Stimulated activated CD4-positive, alpha-beta T cell treated with anti-CD3 and anti-CD28 coated beads, Interleukin-15, amount 100 ng/mL, for 1 hour (primary cell): ENCODE measurements at places on chromosomes 6 and 20.

DNA sequence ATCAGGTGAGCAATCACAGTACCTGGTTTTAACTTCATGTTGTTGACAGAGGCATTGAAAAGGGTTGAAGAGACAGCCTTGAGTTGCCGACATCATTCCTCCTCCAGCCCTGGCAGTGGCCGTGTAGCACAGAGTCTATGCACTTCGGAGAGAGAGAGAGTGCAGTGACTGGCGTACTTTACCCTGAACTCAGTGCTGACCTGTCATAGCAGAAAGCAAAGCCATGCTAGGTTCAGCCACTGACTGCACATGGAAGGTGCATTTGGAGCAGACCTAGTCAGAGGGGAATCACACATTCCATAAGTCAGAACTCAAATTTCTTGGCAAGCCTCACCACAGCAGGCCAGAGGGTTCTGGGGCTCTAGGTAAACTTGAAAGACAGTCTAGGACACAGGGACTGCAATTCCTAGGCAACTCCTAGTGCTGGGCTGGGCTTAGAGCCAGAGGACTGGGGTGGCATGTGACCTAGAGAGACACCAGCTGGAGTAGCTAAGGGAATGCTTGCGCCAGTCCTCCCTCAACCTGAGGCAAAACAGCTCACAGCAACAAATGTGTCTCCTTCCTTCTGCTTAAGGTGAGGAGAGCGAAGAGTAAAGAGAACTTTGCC, 69.1 kb downstream of the ELOVL4 start:
- DNase-seq, result no peak

DNA sequence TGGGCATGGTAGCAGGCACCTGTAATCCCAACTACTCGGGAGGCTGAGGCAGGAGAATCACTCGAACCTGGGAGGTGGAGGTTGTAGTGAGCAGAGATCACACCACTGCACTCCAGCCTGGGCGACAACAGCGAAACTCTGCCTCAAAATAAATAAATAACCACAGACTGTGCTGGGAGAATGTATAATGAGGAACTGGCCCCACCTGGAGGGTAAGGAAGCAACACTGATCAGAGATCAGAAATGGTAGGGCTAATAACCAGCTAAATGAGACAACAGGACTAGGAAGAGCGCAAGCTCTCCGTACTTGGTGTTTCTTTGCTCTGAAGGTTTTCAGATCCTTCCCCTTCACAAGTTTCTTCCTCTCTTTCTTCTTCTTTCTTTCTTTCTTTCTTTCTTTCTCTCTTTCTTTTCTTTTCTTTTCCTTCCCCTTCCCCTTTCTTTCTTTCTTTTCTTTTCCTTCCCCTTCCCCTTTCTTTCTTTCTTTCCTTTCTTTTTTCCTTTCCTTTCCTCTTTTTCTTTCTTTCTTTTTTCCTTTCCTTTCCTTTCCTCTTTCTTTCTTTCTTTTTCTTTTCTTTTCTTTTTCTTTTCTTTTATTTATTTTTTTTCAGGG, 14.6 kb downstream of the CCM2L start:
- DNase-seq, result no peak

- no peak for DNase-seq
Measured at GRCh38 chr6:111038534-111039252, 48.6 kb upstream of the SLC16A10 start.

- DNase-seq, result no peak
Measured at GRCh38 chr6:86502497-86502896, 434.8 kb upstream of the HTR1E start.

- no peak for DNase-seq
Measured at GRCh38 chr20:49361862-49362660, 84.2 kb upstream of the ZNFX1 start.

DNA sequence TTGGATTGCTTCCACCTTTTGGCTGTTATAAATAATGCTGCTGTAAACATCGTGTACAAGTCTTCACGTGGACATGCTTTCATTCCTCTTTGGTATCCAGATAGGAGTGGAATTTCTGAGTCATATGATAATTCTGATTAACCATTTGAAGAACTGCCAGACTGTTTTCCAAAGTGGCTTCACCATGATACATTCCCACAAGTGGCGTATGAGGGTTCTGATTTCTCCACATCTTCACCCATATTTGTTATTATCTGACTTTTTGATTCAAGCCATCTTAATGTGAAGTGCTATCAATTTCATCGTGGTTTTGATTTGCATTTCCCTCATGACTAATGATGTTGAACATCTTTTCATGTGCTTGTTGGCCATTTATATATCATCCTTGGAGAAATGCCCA, 2.9 kb upstream of the SNRPB start:
- no peak for DNase-seq

DNA sequence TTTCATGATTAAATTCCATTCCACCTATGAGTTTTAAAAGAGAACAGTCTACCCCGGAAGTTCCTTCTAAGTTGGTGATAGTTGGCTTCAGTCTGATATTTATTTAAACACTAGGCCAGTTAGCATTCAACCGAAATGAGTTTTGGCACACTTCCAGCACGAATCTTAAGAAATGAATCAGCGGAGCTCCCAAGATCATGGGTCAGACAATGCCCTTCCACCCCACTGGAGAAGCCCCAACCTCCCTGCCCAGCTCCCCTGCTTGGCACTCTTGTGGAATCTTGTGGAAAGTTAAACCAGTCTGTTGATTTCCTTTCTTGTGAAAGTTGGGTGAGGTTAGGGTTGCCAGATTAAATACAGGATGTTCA, 64.3 kb downstream of the MKKS start:
- DNase-seq, result no peak

GRCh38 chr6:50720623-50721022, 7.3 kb downstream of the TFAP2D start:
- DNase-seq, result no peak

DNA sequence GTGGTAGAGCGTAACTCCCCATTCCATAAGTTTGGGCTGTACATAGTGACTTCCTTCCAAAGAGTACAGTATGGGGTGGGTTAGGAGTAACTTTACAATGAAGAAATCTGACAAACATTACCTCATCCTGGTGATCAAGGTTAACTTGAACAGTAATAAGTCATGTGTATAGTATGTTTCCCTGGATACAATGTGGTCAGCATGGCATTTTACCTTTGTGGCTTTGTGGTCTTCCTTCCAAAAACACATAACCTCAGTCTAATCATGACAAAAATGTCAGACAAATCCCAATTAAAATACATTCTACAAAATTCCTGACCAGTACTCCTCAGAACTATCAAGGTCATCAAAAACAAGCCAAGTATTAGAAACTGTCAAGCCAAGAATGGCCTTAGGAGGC, 225.1 kb downstream of the UBE3D start:
- no peak for DNase-seq

DNA sequence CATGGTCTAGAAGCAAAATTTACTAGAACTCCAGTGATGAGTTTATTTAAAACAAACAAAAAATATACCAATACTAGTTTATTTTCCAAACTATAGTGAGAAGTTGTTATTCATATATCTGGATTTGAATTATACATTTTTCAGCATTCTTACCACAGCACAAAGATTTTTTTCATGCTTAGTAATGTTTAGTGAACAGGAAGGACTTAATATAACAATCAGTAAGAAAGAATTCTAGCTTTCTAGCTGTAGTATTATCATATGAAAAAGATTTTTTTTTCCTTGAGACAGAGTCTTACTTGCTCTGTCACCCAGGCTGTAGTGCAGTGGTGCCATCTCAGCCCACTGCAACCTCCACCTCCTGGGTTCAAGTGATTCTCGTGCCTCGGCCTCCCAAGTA, 13.8 kb downstream of the MARCKS start:
- DNase-seq, result no peak

- no peak for DNase-seq
Measured at GRCh38 chr6:157095084-157095483, 228.2 kb downstream of the TMEM242 start.

DNA sequence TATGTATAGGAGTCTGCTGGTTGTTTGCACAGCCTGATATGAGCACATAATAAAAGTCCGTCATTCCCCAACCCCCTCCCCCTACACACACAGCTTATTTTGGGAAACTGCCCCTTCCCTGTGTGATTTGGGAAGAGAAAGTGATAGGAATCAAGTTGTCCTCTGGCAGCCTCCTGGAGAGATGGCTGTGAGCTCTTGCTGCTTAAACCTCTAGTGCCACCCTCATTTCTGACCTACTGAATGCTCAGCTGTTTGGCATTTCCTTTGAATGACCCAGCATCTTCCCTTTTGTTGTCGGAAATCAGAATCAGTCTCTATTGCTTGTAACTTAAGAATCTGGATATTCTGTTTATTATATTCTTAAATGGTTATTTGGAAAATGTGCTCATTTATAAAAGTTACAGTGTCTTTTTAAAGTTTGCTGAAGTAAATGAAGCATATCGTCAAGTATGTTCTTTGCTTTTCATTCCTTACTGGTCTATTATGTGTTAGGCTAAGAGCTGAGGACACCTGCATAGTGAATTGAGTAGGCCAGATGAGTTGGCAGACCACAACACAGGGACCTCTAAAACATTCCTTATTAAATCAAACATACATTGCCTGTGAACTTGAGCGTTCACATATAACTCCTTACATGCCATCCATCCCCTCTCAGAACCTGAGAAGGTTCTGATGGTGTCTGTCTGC, 5.5 kb downstream of the RWDD2A start:
- DNase-seq, result no peak

- DNase-seq, result no peak
Measured at GRCh38 chr6:19731282-19731681, 105.9 kb upstream of the ID4 start.

DNA sequence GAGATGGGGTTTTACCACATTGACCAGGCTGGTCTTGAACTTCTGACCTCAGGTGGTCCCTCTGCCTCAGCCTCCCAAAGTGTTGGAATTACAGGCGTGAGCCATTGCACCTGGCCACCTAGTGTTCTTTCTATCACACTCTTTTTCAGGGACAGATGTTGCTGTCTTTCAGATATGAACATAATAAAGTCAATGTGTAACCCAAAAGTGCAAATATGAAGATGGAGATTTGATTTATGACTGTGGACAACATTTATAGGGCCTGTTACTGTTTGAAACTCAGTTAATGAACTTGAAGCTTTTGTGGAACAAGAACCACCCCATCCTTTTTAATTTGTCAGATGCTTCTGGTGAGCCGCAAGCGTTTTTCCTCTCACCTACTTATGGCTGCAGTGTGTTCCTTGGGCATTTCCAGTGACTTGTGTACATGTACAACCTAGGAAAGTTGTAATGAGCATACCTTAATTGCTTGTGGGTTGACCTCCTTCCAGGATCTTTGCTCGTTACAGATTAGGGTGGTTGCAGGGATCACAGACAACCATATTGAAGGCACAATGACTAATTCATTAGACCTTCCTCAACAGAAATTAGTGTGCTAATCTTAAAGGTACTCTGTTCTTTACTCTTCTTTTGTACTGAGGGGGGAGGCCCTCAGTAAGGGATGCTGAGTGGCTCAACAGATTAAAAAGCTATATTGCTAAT, 6.8 kb downstream of the TBPL1 start:
- DNase-seq, result no peak

GRCh38 chr20:54361475-54361874, 113.9 kb upstream of the DOK5 start:
- no peak for DNase-seq

GRCh38 chr6:12585497-12585958, 131.0 kb upstream of the PHACTR1 start:
- DNase-seq, result no peak

- DNase-seq, result no peak
Measured at GRCh38 chr6:15877231-15877630, 214.4 kb upstream of the DTNBP1 start.

DNA sequence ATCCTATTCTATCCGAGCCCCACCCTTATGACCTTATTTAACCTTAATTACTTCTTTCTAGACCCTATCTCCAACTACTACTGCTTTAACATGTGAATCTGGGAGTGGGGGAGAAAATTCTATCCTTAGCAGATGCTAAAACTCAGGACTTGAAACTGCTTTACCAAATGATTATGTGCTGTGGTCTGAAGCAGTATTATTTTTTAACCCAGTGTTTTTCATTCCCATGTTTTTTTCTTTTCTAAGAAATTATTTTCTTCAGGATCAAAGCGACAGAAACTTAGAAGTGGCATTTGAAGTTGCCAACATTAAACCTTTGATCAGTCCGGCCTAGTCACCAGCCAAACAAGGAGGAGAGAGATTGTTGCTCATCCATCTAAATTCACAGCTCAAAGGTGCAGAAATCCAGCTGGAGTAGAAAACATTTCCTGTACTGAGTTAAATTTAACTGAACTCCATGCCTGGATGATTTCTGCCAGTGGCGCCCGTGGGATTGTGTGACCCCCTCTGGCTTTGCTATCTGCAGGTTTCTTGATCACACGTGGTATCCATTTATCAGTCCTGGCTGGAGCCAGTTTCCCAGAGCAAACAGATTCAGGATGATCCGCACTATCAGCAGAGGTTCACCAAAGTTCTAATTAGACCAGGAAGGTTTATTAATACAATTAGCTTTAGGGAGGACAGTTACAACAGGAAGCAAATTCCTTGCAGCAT, 300.5 kb downstream of the PLCB1 start:
- DNase-seq, result no peak

DNA sequence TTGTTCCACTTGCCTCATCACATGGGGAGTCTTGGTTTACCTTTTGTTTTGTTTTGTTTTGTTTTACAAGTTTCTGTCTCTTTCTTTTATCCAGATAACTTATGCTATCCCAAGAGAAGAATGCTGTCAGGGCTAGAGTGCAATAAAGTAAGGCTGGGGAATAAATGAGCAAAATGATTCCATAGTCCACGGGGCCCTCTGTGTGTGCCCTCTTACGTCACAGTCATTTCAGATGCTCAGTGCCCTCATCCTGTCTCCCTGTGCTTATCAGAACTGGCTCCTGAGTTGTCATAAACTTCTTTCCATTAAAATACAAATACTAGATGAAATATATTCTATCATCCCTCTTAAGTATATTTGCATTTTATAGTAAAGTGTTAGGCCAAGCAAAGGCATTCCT, 30.8 kb upstream of the ENPP1 start:
- no peak for DNase-seq

DNA sequence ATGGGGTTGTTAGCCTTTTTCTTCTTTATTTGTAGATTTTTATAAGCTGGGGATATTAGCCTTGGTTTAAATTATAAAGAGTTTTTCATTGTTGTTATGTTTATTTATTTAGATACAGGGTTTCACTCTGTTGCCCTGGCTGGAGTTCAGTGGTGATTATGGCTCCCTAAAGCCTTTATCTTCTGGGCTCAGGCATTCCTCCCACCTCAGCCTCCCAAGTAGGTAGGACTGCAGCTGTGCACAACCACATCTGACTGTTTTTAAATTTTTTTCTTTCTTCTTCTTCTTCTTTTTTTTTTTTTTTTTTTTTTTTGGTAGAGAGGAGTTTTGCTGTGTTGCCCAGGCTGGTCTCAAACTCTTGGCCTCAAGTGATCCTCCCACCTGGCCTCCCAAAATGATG, 80.9 kb downstream of the UBE3D start:
- no peak for DNase-seq
